ENCODE measurements at places on chromosomes 1 and 21. TPM values are rescaled to one million over a fixed set of nuclear protein-coding genes. Genes with fewer than 3 reads are reported as not detected.

GRCh38 chr1:246355411-246356230 lies 151.5 kb downstream of the SMYD3 start:
- H3K4me1 ChIP-seq: no peaks in the 10 kb centered on the region
- DNase-seq: no peak
- H3K27me3 ChIP-seq: no peaks in the 10 kb centered on the region
- no peak overlapping the region for H3K4me3 ChIP-seq
- no peaks in the 10 kb centered on the region for H3K36me3 ChIP-seq
- H3K27ac ChIP-seq: no peak overlapping the region

Gene OR6K3
- not detected for total RNA-seq

Gene ADAMTSL4
- total RNA-seq: 15.9 TPM

DNA sequence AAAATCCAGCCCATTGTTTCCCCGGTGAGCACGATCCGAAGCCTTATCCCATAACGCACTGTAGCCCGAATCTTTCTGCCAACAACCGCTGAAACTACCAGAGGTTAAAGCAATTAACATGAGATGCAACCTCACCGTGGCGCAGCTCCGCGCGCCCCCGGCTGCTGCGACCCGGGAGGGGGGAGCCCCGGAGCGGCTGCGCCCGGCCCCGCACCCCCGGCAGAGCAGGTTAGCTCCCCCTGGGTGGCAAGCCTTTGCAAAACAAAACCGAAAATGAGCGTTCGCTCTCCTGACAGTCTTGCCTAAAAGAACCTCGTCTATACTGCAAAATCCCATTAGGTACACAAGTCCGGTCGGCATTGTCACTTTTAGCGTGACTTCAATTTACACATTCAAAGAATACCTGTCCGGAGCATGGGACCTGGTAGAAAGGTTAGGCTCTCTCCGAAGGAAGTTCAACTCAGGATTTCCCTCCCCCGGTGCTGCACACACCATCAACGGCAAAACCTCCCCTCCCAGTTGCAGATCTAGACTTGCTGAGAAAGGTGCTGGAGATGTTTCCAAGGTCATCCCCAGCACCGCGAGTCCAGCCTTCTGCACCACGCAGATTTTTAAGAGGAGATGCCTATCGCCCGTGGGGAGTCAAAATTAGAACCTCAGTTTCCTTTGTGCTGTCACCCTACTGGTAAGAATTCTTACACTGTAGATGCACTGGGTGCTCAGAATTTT lies 107.5 kb downstream of the ZNF281 start:
- no peak for DNase-seq
- no peaks in the 10 kb centered on the region for H3K36me3 ChIP-seq
- no peaks in the 10 kb centered on the region for H3K27me3 ChIP-seq
- H3K4me1 ChIP-seq: no peaks in the 10 kb centered on the region
- H3K27ac ChIP-seq: peak overlapping the region; percentile 29
- peak overlapping the region; percentile 29 for H3K4me3 ChIP-seq

GRCh38 chr1:171179318-171180227 lies 5.5 kb upstream of the FMO2 start:
- no peak overlapping the region for H3K27ac ChIP-seq
- no peak for DNase-seq
- H3K36me3 ChIP-seq: no peaks in the 10 kb centered on the region
- no peaks in the 10 kb centered on the region for H3K4me1 ChIP-seq

Gene ARTN
- total RNA-seq: 2.7 TPM

DNA sequence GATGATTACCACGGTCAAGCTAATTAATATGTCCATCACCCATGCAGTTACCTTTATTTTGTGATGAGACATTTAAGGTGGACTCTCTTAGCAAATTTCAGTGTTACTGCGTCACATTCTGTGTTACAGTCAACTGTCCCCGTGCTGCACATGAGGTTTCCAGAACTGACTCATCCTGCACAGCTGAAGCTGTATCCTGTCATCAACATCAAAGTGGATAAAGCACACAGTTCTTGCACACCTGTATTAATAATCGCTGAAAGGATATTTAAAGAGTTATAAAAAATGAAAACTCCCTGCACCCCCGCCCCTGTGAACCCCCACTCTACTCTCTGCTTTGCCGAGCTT lies 3.4 kb upstream of the KRTAP10-5 start:
- no peaks in the 10 kb centered on the region for H3K4me1 ChIP-seq
- H3K4me3 ChIP-seq: no peak overlapping the region
- H3K27me3 ChIP-seq: peaks cover 4% of the 10 kb centered on the region
- no peaks in the 10 kb centered on the region for H3K36me3 ChIP-seq
- H3K27ac ChIP-seq: no peak overlapping the region
- no peak for DNase-seq

Gene ALG14
- total RNA-seq: 0.51 TPM

Gene SHE
- total RNA-seq: 18.5 TPM

DNA sequence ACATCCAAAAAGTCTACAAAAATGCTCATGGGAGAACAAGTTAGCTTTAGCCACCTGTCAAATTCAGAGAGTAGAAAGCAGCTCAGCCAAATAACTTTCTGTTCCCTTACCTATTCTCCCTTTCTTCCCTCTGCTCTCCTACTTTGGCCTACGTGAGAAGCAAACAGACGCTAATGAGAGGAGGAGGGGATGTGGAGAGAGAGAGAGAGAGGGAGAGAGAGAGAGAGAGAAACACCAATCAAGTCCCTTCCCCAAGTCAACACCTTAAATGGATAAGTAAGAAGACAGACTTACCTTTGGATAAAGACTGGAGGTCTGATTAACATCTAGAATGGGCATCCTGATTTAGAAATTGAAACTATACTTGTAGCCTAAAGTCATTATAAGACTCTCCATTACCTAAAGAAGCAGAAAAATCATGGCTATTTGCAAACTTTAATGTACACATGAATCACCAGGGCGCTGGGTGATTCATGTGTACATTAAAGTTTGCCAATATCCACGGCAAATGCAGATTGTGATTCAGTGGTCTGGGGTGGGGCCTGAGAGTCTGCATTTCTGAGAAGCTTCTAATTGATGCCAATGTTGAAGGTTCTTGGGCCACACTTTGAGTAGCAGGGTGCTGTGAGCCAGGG lies 13.1 kb upstream of the DUSP12 start:
- H3K4me1 ChIP-seq: no peaks in the 10 kb centered on the region
- no peak overlapping the region for H3K27ac ChIP-seq
- H3K4me3 ChIP-seq: no peak overlapping the region

GRCh38 chr1:172421974-172422604 lies 1.6 kb downstream of the C1orf105 start:
- no peak overlapping the region for H3K4me3 ChIP-seq
- H3K36me3 ChIP-seq: no peaks in the 10 kb centered on the region
- DNase-seq: no peak
- H3K4me1 ChIP-seq: no peaks in the 10 kb centered on the region
- no peak overlapping the region for H3K27ac ChIP-seq

GRCh38 chr1:209768354-209768774 lies 12.5 kb downstream of the TRAF3IP3 start:
- H3K36me3 ChIP-seq: no peaks in the 10 kb centered on the region
- H3K27ac ChIP-seq: no peak overlapping the region
- H3K27me3 ChIP-seq: no peaks in the 10 kb centered on the region
- DNase-seq: no peak
- H3K4me1 ChIP-seq: no peaks in the 10 kb centered on the region

GRCh38 chr1:153697191-153698019 lies 18.9 kb downstream of the NPR1 start:
- H3K4me3 ChIP-seq: no peak overlapping the region
- DNase-seq: peak; percentile 90
- no peaks in the 10 kb centered on the region for H3K36me3 ChIP-seq

- no peak overlapping the region for H3K27ac ChIP-seq
- H3K4me3 ChIP-seq: no peak overlapping the region
- peaks cover 37% of the 10 kb centered on the region for H3K27me3 ChIP-seq
- no peak for DNase-seq
- H3K36me3 ChIP-seq: no peaks in the 10 kb centered on the region
These were observed 4.4 kb downstream of the FOXD3 start for GRCh38 chr1:63326473-63327380.

Gene ABCG1
- total RNA-seq: 51.7 TPM

Gene OR2L5
- total RNA-seq: not detected

Gene PRAMEF18
- total RNA-seq: not detected

Gene RGS4
- 0.26 TPM for total RNA-seq

DNA sequence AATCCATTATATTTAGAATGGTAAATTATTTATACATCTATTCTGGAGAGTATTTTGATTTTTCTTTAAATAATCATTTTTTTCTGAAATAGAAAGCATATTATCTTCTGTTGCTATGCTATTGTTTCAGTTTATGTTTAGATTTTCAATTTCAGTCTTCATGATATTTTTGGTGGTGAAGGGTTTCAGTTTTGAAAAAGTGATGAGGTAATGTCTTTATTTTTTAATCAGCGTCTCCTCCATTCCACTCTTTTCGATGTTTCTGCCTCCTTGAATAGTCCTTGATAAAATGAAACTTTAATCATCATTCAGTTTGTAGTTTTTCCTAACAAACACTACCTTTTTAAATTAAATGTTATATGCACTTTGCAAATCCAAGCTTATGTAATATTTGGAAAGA lies 428.6 kb downstream of the PTPRC start:
- H3K36me3 ChIP-seq: no peaks in the 10 kb centered on the region
- H3K4me1 ChIP-seq: no peaks in the 10 kb centered on the region
- no peak overlapping the region for H3K27ac ChIP-seq
- H3K27me3 ChIP-seq: no peaks in the 10 kb centered on the region
- no peak overlapping the region for H3K4me3 ChIP-seq

DNA sequence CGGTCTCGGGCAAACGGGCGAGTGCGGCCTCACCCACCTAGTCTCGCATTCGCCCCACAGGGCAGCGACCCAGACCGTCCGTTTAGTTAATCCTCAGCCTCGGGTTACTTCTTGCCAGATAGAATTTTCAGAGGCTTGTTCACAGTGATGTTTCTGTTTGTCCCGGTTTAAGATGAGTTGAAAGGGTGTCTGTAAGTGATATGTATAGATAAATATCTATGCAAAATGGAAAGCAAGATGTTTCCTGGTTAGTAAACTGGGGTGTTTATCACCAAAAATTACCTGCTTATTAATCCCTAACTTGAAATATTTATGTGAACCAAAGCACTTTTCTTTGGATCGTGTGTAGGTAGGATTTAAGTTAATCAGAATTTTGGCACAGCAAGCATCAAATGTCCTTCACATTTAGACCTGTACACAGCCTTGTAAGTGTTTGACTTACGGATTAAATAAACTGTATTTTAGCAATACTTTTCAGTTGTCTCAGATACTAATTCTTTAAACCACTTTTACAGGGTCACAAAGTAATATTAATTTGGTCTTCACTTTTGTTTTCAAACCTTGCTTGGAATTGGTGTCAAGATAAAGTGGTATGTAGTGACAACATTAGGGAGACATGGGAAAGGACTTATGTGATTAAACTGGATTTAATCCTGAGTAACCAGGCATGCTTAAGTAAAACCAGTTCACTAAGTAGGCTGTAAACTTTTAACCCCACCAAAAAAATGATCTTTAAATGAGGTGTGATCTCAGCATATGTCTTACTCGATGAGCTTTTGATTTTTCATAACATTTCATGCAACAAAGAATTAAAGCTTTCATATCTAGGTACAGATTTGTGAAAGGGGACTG lies 914 bp downstream of the ZNF326 start:
- no peak for DNase-seq

DNA sequence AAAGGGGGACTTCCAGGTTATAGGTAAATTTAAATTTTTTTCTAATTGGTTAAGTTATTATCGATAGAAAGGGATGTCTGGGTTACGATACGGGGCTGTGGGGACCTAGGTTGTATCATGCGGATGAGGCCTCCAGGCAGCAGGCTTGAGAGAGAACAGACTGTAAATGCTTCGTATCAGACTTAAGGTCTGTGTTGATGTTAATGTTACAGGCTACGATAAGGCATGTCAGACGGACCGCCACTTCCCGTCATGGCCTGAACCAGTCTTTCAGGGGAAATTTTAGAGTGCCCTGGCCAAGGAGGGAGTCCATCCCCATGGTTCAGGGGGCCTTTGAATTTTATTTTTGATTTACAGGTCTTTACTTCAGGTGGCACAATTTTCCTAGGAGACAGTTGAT lies 16.7 kb downstream of the ABCG1 start:
- DNase-seq: no peak
- no peak overlapping the region for H3K27ac ChIP-seq
- H3K4me1 ChIP-seq: no peaks in the 10 kb centered on the region
- H3K27me3 ChIP-seq: no peaks in the 10 kb centered on the region

DNA sequence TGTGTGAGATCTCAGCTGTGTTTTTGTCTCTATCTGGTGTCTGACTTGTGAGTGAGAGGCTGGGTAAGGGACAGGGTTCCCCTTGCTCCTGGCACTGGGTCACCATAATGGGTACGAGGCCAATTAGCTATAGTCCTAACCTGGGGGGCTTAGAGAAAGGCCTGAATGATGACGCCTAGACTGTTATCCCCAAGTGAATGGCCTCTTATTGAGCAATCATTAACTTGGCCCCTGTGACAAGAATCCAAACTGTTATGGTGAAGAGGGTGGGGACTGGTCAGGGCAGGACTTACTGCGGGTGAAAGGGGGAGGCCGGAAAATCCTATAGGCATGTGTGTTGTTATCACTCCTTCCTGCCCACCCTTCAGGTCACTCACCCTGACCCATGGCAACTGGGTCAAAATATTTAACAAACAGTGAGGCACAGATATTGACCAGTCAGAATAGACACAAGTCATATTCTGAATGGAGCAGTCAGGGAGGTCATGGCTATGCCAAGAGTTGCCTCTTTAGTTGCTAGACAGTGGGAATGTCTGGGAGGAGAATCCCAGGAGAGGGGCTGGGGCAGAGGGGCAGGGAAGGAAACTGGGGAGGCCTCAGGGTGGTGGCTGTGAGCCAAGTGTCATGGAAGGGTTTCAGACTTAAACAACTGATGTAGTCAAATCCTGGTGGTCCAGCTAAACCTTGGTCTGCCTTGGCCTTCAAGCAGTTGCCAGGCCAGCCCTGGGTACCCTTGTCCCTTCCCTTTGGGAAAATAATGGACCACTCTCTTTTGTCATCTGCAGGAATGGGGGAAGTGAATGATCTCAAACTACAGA lies 3.2 kb downstream of the NR0B2 start:
- no peaks in the 10 kb centered on the region for H3K27me3 ChIP-seq
- DNase-seq: no peak
- no peak overlapping the region for H3K27ac ChIP-seq
- no peak overlapping the region for H3K4me3 ChIP-seq
- no peaks in the 10 kb centered on the region for H3K36me3 ChIP-seq

- no peak for DNase-seq
- H3K27me3 ChIP-seq: peaks cover 28% of the 10 kb centered on the region
- H3K4me1 ChIP-seq: peaks cover 9% of the 10 kb centered on the region
- no peaks in the 10 kb centered on the region for H3K36me3 ChIP-seq
These were observed 904 bp downstream of the GJB3 start for GRCh38 chr1:34781844-34782391.

GRCh38 chr1:164999146-164999545 lies 357.4 kb downstream of the LMX1A start:
- H3K27me3 ChIP-seq: no peaks in the 10 kb centered on the region
- H3K4me1 ChIP-seq: no peaks in the 10 kb centered on the region
- H3K36me3 ChIP-seq: no peaks in the 10 kb centered on the region
- no peak for DNase-seq

- no peak overlapping the region for H3K4me3 ChIP-seq
- peaks cover 92% of the 10 kb centered on the region for H3K27me3 ChIP-seq
- no peaks in the 10 kb centered on the region for H3K4me1 ChIP-seq
- no peak overlapping the region for H3K27ac ChIP-seq
- DNase-seq: no peak
- no peaks in the 10 kb centered on the region for H3K36me3 ChIP-seq
These were observed 638 bp upstream of the OLIG2 start for GRCh38 chr21:33025106-33025488.

GRCh38 chr1:231037585-231038517 lies 2.2 kb downstream of the FAM89A start:
- H3K27ac ChIP-seq: no peak overlapping the region
- no peak overlapping the region for H3K4me3 ChIP-seq
- no peaks in the 10 kb centered on the region for H3K27me3 ChIP-seq
- no peaks in the 10 kb centered on the region for H3K36me3 ChIP-seq
- H3K4me1 ChIP-seq: no peaks in the 10 kb centered on the region

Gene ACBD3
- 95.8 TPM for total RNA-seq

- no peak overlapping the region for H3K27ac ChIP-seq
- DNase-seq: no peak
- H3K4me3 ChIP-seq: no peak overlapping the region
These were observed 5.3 kb downstream of the TIE1 start for GRCh38 chr1:43305926-43306687.

All from uterus (tissue), 4 donors.